Spinal cord (tissue), 10 donors: ENCODE measurements at places on chromosomes 4 and X.

DNA sequence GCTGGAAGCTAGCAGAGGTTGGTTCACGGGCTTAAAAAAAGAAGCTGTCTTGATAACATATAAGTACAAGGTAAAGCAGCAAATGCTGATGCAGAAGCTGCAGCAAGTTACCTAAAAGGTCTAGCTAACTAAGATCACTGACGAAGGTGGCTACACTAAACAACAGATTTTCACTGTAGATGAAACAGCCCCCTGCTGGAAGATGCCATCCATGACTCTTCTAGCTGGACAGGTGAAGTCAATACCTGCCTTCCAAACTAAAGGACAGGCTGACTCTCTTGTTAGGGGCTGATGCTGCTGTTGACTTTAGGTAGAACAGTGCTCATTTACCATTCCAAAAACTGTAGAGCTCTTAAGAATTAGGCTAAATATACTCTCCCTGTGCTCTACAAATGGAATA lies 99.5 kb downstream of the FBXW7 start:
- no peak for DNase-seq

GRCh38 chrX:63963095-63963784 lies 178.2 kb upstream of the ARHGEF9 start:
- DNase-seq, result no peak

GRCh38 chr4:125789023-125789422 lies 474.3 kb downstream of the FAT4 start:
- DNase-seq, result no peak

DNA sequence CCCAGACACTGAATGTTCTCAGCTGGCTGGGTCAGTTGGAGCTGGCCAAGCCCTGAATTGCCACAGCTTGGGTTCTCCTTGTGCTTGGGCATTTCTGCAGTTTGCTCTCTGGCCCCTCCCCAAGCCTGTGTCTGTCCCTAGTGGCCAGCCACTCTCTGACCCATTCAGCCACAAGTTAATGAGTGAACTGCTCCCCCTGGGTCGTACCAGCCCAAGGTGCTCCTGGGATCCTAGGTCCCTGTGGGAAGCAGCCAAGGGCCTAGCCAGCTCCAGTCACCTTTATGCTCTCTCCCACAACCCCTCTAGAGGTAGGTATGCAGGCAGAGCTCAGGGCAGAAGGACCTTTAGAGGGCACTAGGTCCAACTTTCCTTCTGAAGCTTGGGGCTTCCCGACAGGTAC lies 51.5 kb downstream of the STARD8 start:
- DNase-seq, result no peak

DNA sequence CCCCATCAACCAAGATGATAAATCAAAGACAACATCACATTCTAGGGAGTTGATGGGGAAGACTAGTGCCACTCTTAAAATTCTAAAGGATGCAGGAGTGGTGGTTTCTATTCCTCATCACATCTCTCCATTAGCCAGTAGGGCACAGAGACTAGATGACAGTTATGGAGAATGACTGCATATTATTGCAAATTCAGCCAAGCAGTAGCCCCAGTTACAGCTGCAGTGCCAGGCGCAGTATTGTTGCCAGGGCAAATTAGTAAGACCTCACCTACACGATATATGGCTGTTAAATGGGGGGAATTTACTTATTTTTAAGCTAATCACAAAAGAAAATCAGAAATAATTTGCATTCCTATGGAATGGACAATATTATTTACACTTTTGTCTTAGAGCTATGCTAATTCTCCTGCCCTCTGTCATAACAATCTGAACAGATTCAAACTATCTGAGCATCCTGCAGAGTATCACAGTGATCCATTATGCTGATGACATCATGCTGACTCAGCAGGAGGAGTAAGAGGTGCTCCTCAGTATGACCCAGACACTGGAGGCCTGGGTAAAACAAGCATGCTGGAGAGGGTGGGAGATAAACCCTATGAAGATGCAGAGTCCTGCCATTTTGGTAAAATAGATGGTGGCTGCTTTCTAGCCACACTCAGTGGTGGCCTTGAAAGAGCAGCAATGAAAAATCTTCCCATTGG lies 24.7 kb downstream of the ETNPPL start:
- DNase-seq, result no peak

- DNase-seq, result no peak
These were observed 1472.0 kb downstream of the FAM133A start for GRCh38 chrX:95145848-95146490.

DNA sequence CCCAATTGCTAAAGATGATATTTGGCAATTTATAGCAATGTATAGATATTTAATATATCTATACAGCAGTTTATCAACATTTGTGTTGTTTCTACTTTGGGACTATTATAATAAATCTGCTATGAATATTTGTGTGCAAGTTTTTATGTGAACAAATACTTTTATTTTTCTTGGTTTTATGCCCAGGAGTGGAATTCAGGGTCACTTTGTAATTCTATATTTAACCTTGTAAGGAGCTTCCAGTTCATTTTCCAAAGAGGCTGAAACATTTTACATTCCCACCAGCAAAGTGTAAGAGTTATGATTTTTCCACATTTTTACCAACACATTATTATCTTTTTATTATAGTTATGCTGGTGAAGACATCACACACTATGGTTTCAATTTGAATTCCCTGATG lies 801.3 kb downstream of the PCDH18 start:
- DNase-seq, result no peak

- no peak for DNase-seq
These were observed 43.7 kb downstream of the RPS3A start for GRCh38 chr4:151143162-151143561.
